ENCODE measurements at places on chromosomes 2 and 18.

DNA sequence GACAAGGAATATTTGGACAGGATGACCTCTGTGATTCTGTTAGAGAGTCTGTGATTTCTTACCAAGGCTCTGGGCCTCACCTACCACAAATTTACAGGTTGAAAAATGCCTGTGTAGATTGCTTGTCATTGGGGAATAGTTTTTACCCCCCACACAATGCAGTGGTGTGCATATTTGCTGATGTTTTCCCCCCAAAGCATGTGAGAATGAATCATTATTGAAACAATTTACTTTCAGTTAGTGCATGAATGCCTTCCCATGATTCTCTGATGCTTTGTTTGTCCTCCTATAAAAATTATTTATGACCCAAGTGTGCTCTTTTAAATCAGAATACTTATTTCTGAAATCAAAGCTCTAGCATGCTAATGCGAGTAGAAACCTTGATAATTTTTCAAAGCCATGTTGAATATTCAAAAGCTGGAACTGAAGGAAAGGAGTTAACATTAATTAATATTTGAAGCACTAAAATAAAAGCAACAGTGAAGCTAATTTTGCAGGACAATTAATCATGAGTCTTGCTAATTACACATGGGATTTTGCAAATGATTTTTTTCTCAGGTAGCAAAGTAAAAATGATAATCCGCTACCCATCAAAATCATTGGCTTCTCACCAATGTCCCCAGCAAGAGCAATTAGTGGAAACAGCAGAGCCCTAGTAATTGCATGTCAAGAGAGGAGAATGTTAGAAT is 361.2 kb upstream of the HNRNPA3 start:
- DNase-seq: no peak

GRCh38 chr2:237725661-237726060 is 72.9 kb upstream of the RBM44 start:
- no peak for DNase-seq

DNA sequence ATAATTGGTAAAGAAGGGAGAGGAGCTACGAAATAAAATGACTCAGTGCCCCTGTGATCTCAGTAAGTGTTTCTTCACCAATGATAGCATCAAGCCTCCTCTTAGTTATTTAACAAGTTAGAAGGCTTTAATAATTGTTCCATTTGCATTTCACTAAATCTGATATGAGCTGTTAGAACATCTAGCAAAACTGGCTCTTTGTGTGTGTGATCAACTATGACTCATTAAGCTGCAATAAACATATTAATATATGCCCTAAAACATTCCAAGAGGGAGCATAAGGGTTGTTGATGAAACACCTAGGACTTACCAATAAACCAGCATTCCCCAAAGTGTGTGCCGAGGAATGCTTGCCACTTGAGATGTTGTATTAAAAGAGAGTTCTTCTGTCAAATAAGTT is 115.2 kb downstream of the OSBPL6 start:
- no peak for DNase-seq

GRCh38 chr18:9140381-9140780 is 3.8 kb downstream of the ANKRD12 start:
- DNase-seq: no peak

- no peak for DNase-seq
Observed at GRCh38 chr2:216643986-216644659, 10.9 kb downstream of the IGFBP2 start.

DNA sequence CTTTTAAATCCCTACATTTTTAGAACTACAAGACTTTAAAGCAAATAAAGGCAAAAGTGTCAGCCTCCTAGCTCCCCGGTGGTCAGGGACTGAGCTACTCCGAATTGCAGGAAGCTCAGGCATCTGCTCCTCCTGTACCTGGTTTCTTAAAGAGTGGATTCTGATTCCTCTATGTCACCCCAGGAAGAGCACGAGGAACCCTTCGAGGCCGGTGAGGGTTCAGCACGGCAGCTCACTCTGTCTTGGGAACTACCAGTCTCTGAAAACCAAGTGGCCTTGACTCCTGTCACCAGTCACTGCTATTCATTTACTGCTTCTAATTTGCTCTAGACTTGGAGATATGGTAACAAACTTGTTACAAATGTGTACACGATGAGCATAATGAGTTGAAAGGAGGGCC is 2.3 kb downstream of the PER2 start:
- no peak for DNase-seq

GRCh38 chr18:79453816-79454735 is 58.3 kb downstream of the NFATC1 start:
- no peak for DNase-seq

DNA sequence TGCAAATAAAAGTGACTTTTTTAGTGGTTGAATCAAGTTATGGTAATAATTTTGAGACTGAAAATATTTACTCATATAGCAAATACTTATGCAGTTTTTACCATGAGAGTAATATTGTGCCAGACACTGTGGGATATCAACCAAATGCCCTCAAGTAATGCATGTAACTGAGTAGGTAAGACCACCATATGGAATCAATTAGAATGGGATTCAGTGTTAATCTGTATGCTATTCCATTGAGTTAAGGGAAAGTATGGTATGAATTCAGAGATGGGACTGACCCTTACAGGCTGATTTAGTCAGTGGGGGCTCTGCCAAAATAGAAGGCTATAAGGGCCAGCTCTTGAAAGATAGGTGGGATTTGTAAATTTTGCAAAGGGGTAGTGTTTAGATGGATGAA is 131.6 kb downstream of the CCDC85A start:
- no peak for DNase-seq

DNA sequence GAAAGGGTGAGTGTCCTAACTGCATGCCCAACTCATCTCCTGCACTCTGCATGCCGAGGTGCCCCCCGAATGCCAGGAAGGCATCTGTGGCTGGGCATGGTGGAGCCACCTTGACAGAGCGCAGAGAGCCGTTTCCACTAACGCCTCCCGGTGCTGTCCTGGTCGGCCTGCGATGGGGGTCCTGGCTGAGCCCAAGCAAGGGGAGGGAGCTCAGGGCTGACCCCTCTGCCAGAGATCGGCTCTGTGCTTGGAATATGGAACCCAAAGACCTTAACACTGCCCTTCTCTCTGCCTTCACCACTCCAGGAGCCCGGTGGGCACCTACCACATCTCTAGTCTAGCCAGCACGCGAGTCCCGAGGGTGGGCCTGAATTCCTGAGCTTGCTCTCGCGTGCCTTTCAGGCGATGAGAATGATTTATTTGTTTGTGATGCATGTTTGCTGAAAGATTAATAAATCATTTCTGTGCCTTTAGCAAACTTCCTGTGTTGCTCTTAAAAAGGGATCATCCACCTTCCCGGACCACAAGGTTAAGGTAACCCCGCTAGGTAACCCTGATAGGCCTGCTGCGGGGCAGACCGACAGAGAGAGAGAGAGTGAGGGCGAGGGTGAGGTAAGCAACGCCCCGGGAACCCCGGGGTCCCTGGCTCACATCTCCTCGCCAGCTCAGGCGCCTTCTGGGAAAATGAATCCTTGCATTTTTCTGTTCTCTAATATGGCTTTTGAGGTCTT is 35.3 kb downstream of the PDIA6 start:
- DNase-seq: no peak

GRCh38 chr2:200347301-200347700 is 40.8 kb downstream of the SPATS2L start:
- no peak for DNase-seq

DNA sequence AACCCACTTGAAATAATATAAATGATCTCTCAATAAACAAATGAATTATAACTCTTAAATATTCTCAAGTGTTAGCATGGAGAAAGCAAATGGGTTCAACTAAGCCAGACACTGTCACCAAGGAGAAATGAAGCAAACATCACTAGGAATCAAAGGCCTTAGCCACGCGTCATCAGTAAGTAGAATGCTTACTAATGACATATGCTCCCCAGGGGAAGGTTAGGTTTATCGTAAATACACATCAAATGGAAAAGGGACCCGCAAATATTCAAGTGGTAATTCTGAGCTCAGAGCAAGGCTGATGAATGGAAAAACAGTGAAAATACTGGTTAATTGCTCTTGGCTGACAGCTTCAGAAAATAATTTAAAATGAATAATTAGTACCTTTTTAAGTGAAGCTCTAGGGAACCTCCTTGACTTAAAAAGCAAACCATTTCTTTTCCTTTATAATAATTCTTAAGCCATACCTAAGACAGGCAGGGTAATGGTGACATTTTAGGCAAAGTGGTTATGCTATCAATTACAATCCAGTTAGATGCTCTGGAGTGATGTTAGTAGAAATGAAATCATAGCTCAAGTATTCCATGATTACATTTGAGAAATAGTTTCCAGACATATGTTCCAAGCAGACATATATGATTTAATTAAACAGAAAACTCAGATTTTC is 101.5 kb downstream of the ALPK2 start:
- no peak for DNase-seq

GRCh38 chr2:214244847-214245246 is 166.0 kb upstream of the VWC2L start:
- DNase-seq: no peak

DNA sequence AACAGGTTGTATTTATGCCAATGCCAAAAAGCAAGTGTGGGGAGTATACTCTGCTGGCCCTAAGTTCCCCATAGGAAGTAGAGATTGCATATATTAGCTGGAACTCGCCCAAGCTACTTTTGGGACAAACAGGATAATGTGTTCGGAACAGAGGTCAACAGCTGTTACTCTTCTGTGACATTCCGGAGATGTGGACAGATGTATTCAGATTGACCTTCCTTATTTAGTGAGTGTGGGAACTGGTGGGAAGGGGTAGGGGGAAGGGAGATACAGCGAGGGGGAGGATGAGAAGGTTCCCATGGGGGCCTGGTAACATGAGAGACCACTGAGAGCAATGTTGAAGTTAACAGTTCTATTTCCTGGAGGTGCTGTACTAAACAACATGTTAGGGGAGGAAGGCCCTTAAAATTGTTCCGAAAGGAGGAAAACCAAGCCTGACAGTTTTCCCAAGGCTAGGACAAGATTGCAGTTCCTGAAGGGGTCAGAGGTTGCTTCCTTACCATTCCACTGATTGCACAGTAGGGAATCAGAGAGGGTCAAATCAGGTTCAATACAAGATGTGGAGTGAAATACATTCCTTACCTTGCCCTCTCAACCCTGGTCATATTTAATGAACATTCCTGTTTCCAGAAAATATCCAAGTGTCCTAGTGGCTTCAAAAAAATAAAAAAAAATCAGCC is 14.3 kb upstream of the CD28 start:
- DNase-seq: no peak

- no peak for DNase-seq
Observed at GRCh38 chr2:221601376-221601775, 29.3 kb upstream of the EPHA4 start.

DNA sequence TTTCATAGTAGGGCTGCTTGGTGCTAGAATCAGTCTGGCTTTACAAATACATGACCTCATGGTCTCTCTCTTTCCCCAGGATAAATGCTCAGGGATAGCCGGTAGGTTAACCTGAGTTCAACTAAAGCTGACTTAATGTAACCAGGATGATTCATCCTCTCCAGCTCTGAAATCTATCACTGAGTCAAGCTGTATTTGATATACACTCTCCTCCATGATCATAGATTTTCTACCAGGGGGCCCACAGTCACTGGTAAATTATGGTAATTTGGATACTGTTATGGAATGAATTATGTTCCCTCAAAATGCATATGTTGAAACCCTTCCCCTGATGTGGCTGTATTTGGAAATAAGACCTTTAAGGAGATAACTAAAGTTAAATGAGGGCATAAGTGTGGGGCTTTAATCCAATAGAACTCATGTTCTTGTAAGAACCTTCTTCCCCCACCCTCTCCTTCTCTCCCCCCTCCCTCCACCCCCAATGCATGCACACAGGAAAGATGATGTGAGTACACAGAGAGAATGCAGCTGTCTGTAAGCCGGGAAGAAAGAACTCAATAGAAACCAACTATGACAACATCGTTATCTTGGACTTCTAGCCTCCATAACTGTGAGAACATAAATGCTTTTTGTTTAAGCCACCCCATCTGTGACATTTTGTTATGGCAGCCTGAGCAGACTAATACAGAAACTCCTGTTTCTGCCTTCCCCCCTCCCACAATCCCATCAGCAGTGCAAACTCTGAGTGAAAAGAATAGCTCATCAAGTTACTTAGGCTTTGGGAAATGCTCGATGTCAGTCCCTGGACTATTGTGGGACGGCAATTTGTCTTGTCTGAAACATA is 134.9 kb upstream of the KYNU start:
- no peak for DNase-seq

DNA sequence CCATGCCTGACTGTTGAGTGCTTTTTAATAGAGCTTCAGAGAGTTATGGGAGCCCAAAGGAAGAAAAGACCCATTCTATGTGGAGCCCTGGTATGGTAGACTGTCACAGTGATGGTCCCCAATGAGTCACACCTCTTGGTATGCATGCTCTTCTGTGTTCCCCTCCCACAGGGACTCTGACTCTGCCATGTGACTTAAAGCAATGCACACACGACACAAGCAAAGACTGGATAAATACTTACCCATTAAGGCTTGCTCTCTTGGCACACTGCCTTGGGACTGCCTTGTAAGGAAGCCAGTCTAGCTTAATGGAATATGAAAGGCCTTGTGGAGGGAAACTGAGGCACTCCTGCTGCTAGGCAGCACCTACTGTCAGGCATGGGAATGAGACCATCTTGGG is 16.7 kb upstream of the DTNB start:
- DNase-seq: no peak

DNA sequence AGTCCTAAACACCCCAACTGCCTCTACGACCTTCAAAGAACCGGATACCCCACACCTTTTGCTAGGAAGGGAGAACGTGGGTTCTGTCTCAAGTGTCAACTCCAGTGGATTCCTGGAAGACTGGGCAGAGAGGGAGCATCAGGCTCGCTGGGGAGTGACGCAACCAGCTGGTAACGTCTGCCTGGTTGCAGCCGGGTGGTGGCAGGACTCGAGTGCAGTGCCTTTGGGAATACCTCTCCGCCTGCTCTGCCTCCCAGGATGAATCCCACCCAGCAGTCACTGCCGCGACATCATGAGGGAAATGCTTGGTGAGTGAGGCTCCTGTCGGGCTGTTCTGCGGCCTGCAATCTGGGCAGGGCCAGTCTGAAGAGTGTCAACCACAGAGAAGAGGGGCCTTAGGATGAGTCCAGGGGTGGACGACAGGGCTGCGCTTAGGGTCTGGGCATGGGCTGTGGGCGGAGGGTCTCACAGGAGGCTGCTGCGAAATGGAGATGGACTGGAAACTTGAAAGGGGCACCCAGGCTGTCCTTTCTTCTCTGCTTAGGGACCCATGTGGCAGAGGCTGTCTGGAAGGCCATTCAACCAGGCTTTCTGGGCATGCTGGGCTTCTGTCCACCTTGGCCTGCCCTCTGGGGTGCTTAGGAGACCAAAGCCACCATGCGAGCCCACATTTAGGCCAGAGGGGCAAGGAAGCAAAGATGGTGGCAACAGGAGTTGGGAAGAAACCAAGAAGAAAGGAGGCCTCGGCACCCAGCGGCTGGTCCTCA is 12.9 kb downstream of the GPR17 start:
- no peak for DNase-seq

DNA sequence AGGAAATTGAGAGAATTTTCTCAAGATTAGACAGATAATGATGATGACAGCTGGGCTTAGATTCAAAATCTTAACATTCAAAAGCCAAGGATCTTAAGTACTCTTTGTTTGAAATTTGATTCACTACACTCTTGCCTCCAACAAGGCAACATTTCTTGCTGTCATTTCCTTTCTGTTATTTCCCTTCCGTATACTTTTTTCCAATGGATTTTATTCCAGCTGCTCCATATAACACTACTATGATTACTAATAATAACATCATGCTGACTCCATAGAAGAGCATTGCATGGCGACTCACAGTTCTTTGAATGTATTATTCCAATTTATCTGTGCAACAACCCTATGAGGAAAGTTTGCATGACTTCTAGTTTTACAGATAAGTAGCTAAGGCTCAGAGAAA is 33.9 kb upstream of the CCDC102B start:
- DNase-seq: no peak

GRCh38 chr2:239607517-239608191 is 206.8 kb upstream of the HDAC4 start:
- DNase-seq: peak; percentile 47
